ENCODE measurements at places on chromosomes 7 and 10.

- DNase-seq: no peak
These were observed 253.7 kb upstream of the PITRM1 start for GRCh38 chr10:3426190-3426845.

GRCh38 chr10:5484205-5484604, 15.2 kb downstream of the CALML5 start:
- no peak for DNase-seq

- DNase-seq: no peak
These were observed 723.5 kb upstream of the GALNT17 start for GRCh38 chr7:70408477-70408876.

GRCh38 chr10:6400331-6400730, 179.7 kb downstream of the PRKCQ start:
- DNase-seq: no peak

GRCh38 chr10:36344240-36345174, 702.4 kb upstream of the FZD8 start:
- no peak for DNase-seq

DNA sequence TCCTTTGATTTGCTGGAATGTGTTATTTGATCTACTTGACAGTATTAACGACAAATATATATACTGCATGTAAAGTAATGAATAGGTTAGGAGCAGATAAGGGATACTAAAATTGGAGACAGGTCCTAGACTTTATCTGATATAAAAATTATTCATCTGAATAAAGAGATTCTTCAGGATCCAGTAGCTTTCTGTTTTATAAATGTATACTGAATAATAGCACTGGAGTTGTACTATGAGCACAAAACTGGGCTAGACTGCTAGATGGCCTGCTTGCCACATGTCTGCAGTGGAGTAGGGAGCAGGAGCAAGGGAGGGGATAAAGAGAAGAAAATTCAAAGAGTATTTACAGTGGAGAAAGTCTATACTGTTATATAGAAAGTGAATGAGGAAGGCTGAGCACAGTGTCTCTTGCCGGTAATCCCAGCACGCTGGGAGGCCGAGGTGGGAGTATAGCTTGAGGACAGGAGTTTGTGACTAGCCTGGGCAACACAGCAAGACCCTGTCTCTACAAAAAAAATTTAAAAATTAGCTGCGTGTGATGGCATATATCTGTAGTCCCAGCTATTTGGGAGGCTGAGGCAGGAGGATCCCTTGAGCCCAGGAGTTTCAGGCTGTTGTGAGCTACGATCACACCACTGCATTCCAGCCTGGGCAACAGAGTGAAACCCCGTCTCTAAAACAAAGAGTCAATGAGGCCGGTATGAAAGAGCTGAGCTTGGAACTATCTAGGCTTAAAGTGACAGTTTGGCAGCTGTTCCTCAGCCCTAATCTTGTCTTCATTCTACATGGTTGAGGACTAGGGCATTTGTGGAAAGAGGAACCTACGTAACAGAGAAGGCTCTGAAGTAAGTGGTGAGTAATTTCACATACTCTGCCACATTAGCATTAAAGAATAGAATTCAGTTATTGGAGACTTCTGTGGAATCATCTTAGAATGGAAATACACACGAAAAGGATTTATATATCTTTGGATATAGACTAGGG, 41.8 kb downstream of the CD36 start:
- no peak for DNase-seq

- no peak for DNase-seq
These were observed 95.2 kb upstream of the ZNF716 start for GRCh38 chr7:57354679-57355338.

DNA sequence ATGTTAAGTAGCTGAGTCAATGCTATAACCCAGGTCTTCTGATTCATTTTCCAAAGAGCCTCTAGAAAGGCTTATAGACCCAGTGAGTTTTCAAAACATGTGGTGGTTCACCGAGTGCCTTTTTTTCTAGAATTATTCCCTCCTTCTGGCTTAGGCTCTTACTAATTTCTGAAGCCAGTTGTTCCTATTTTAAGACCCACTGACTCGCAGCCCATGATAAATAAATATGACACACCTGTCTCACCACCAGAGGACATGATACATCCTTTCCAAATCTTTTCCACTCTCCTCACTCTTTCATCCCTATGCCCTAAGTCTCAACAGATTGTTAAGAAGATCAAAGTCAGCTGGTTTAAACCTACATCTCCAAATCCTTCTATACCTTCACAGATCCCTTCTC, 126.0 kb upstream of the WNT16 start:
- no peak for DNase-seq

DNA sequence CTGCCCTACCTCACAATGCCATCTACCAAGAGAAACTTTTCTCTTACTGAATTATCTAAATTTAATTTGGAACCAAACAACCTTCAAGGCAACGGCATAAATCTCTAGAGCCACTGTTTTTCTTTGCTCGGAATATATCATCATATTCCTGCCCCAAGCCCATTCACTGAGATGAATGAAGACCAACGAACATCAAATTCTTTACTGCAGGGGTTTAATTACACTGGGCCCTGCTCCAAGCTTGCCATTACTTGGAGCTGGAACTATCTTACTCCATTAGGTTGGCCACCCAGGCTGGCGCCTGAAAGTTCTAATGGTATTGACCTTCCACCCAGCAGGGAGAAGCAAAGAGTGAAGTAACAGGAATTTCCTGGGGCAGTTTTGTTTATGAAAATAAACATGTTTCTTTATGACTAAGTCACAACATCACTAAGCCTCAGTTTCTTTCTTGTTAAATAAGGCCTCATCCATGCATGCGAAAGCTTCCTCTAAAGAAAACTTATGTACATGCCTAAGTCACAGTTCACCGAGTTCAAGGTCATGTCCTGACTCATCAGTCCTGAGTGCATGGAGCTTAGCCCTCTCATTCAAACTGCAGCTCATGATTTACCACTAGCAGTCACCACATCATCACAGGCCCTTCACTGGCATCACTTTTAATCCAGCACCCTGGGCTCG, 42.1 kb upstream of the ANAPC16 start:
- DNase-seq: no peak

DNA sequence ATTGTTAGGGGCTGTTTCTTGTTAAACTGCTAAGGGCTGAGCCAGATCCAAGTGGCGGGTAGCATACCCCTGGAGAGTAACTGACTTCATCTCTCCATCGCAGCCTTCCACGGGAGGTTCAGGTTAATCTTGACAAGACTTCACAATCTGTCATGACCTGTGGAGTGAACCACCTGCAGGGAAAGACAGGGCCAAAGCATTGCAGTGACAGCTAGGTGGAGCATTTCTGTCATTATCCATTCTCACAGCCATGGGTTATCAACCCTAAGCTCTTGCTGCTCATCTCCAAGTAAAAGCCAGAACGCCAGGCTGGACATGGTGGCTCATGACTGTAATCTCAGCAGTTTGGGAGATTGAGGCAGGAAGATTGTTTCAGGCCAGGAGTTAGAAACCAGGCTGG, 17.2 kb downstream of the ABCC2 start:
- no peak for DNase-seq

GRCh38 chr7:19209166-19209696, 64.0 kb upstream of the FERD3L start:
- no peak for DNase-seq

DNA sequence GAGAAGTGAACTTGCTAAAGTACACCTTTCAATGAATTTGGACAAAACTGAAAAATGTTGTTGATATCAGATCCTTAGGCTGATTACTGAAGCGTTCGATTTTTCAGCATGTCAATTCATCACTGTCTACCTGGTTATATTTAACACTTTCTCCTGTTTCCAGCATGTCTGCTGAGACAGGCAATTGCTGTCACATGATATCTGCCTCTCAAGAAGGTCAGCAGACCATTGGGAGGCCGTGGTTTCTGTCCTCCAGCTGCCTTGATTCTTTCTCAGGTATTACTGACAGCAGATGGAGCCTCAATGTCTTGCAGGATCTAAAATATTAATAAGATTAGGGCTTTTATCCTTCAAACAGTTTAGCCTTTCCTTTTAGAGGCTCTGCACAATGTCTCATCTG, 127.5 kb downstream of the SNX10 start:
- no peak for DNase-seq

DNA sequence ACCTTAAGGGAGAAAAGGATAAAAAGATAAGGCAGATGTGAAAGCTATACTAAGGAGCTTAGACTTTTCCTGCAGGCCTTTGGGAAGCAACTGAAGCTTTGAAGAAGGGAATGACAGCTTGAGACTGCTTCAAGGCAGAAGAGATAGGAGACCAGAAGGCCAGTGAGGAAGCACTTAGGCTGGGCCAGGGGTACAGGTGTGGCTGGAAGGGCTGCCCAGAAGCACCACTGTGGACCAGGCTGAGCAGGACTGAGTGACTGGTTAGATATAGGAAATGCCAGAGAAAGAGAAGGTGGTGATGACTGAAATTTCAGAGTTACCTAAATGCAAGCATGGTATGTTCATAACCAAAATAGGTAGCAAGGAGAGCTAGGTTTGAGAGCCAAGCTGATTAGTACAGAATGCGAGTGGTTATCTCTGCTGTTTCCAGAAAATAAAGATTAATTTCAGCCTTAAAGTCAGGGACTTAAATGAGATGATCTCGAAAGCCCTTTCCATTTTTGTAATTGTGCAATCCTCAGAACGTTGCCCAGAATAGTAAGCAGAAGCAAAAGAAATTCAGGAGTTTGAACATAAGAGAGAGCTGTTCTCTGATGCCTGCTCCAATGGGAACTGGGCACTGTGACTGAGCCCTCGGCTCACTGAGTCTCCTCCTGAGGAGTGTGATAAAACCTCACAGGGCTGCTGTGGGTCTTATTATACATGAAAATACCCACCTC, 54.9 kb downstream of the MET start:
- DNase-seq: no peak

- DNase-seq: no peak
These were observed 410.4 kb downstream of the INHBA start for GRCh38 chr7:41292487-41292886.

GRCh38 chr7:12358694-12359093, 45.0 kb downstream of the VWDE start:
- DNase-seq: no peak

GRCh38 chr7:75055155-75055554, 18.4 kb downstream of the RCC1L start:
- DNase-seq: no peak

- no peak for DNase-seq
These were observed 176.8 kb upstream of the RHOBTB1 start for GRCh38 chr10:61120805-61121204.

- no peak for DNase-seq
These were observed 149.6 kb upstream of the PPP2R2D start for GRCh38 chr10:131750973-131751826.

- DNase-seq: no peak
These were observed 12.4 kb downstream of the HBP1 start for GRCh38 chr7:107181172-107181571.

All from activated CD4-positive, alpha-beta T cell treated with anti-CD3 and anti-CD28 coated beads, Interleukin-2, amount 50 U/mL, for 24 hours (primary cell).